ENCODE measurements at places on chromosomes 6 and 20.

DNA sequence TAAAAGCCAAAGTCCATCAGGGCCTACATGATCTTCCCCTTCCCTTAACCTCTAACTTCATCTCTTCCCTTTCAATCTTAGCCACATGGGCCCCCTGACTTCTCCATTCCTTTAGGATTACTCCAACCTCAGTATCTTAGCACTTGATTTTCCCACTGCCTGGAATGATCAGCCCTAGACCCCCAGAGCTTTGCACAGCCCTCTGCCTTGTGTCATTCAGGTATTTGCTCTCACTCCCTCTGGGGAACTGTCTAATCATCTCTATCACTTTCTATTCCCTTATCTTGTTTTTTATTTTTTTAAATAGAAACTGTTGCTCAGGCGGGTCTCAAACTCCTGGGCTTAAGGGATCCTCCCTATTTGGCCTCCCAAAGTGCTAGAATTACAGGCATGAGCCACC is 13.3 kb upstream of the ZNFX1 start:
- DNase-seq: no peak

- DNase-seq: no peak
Observed at GRCh38 chr6:139546106-139546472, 171.6 kb upstream of the CITED2 start.

DNA sequence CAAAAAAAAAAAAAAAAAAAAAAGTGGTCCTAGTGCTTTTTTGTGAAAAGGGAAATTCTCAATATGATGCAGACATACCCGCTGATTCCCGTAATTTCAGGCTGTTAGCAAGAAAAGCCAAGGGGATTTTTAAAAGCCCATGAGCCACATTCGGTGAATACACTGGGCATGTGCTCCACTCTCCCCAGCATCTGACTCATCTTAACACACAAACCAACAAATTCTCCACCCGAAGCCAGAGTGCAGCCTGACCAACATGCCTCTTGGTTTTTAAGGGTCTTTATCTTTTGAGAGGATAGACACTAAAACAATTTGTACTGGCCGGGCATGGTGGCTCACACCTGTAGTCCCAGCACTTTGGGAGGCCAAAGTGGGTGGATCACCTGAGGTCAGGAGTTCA is 45.5 kb upstream of the CD83 start:
- DNase-seq: no peak

DNA sequence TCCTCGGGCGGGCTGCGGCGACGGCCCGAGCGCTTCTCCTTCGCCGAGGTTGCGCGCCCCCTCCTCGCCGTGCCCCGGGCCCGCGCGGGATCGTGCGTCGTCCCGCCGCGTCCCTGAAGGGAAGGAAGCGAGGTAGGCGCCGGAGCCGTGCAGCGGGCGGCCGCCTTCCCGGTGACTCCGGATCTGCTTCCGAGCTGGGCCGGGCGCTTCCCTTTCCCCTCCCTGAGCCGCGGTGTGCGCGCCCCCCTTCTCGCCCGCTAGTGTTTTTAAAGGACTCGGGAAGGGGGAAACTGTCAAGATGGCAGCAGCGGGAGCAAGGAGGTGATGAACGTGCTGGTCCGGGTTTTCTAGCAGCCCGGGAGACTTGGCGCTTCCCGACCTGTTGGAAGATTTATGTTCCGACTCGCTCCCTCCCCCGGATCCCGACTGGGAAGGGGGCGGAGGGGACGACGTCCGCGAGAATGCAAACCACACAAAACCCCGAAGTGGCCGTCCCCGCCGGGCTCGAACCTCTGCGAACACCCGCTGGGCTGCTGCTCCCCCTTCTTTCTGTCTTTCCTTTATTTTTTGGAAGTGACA is 744 bp upstream of the FOXO3 start:
- DNase-seq: peak; percentile 68

DNA sequence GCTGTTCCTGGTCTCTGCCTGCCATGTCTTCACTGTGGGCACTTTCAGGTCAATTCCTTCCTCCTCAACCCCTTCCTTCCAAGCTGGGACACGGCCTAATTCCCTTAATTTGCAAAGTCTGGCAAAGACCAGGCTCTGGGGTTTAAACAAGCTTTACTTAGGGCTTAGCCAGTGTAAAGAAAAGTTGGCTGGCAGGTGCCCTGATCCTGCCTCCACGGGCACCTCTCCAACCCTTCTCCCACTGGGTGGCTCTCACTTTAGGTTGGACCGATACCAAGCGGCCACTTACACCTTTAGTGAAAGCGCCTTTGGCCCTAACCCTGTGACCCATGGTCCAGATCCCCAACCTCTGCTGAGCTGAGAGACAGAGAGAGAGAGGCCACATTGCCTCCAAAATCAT is 13.7 kb upstream of the MLN start:
- no peak for DNase-seq

DNA sequence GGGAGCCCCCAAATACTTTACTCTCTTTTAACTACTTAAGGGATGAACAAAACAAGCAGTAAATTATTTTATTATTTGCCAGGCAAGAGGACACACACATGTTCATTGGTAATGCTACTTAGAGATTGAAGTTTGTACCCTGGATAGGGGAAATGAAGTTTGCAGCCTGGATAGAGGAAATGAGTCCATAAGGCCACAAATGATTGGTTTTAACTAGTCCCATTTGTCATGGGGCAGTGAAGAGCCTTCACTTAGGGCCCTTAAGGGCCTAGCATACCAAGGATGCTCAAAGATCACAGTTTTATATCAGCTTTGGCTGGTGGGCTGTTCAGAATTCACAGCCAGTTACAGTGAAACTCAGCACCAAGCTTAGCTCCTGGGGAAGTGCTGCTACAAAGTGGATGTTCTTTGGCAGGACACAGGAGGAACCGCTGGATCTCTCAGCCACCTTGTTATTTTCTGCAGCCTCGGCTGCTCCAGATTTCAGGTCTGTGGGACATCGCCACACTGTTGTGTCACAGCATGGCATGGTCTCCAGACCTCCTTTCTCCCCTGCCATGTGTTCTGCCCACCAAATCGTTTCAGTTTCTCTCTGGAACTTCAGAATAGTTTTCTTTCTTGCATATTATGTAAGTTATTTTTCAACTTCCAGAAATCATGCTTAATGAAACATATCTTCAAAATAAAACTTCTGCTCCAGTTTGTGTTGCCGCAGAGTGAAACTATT is 41.8 kb downstream of the NCOA7 start:
- DNase-seq: no peak

- DNase-seq: no peak
Observed at GRCh38 chr20:10404959-10405530, 29.0 kb downstream of the MKKS start.
